RWPE1 (cell line): ENCODE measurements at places on chromosomes 12 and 14.

DNA sequence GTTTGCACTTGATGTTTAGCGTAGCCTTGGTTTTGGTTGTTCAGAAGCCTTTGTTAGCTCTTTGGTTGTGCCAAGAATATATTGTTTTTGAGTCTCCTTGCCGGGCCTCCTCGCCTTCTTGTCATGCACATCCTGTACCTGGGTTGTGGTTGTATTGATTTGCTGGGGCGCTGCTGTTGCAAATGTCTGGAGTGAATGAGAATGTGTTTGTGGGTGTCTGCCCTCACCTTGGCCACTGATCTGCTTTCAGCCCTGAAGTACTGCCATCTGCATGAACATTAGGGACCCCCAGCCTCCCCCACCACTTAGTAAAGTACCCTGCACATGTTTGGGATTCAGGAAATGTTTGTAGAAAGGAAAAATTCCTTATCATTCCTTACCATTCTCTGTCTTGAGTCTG lies 16.5 kb downstream of the PRKCH start:
- DNase-seq, result no peak

- DNase-seq, result no peak
These were observed 147.6 kb downstream of the PHETA1 start for GRCh38 chr12:111221062-111222026.

DNA sequence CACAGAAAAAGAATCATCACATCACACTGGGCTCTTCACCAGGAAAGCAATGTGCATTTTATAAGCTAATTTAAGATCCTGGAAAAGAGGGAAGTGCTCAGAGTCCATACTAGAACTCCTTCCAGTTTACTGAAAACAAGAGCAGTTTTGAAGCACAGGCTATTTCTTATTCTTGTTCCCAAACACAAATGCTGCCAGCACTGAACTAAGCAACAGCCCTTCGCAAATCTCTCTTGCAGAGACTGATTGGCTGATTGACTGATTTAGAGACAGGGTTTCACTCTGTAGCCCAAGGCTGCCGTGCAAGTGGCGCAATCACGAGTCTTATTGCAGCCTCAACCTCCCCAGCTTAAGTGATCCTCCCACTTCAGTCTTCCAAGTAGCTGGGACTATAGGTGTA lies 44.8 kb downstream of the BCL2L14 start:
- DNase-seq, result no peak

DNA sequence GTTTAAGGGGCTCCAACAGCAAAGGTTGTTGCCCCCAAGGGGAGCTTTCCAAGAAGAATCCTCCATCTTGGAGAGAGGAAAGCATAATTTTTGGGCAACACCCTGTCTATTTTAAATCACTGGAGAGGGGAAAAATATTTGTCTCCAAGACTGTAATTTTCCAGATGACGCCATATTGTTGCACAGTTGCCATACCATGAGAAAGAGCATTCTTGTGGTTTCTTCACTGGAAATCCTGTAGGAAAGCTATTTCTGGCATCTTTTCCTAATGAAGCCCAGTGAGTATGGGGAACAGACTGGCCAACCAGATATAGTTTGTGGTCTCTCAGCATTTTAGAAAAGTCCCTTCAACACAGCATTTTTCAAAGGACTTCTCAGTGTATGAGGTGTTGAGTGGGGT lies 88.1 kb upstream of the MANSC4 start:
- DNase-seq, result no peak

GRCh38 chr14:94769391-94770250 lies at the start of gene GSC:
Gene GSC, minus strand, starts transcription at chr14:94770113. Its CDS starts 98 bp downstream, at chr14:94770015.
- DNase-seq, result no peak

- no peak for DNase-seq
These were observed 4.6 kb downstream of the NYNRIN start for GRCh38 chr14:24403294-24403998.

DNA sequence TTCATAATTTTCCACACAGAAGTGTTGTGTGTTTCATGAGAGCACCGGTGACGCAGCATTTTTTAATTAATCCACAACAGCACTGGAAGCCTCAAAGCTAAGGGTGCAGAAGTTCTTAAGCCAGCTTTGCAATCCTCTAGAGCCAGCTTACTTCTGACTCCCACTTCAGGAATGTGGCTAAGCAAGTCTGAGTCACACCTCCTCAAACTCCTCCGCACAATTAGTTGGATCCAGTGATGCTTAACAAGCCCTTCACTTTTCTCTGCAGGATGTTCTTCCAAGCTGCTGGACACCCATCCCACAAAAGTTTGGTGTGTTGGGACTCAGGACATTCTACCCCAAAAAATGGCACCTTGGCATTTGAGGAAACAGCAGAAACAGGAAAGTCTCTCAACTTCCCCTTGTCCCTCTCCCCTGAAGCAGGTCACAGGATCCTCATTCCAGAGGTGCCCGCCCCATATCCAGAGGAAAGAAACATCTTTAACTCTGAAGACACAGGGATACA lies 210.0 kb downstream of the PPM1H start:
- DNase-seq, result peak; percentile 89

- no peak for DNase-seq
These were observed 84.1 kb upstream of the BCL11B start for GRCh38 chr14:99356031-99356608.

DNA sequence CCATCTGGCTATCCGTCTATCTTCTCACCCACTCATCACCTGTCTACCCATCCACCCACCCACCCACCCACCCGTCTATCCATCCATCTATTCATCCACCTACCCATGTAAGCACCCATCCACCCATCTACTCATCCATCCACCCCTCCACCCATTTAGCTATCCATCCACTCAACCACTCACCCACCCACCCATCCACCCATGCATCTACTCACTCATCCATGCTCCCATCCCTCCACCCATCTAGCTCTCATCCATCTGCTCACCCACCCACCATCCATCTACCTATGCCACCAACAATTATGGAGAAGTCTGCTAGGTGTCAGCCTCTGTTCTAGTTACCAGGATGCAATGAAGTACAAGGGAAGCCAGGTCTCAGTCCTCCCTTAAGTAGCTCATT lies 11.1 kb downstream of the TNFAIP2 start:
- no peak for DNase-seq
